ACHN (cell line): ENCODE measurements at places on chromosomes 16 and 17.

DNA sequence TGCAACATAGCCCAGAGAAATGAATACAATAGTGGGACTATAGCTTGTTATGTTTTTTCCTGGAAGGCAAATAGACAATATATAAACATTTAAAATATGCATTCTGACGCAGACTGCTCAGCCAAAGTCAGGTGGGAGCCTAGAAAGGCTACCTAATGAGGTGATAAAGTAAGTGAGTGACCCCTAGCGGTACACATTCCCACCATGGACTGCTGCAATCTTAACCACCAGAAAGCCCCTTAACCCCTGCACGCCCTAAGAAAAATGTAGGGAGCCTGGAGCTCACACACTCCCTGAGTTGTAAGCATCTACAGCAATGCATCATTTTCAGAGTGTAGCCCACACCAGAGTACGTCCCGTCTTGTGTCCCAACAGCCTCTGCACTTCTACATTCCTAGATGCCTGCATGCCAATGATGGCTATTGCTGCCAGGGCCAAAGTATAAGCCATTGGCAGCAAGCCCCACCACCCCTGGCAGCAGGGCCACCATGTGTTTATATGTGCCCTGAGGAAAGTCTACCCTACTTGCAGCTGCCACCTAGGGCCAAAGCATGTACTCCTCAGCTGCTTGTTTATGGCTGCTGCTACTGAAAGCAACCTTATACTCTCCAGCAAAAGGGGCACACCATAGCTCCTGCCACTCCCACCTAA is 127.6 kb downstream of the KIF2B start:
- DNase-seq = no peak

DNA sequence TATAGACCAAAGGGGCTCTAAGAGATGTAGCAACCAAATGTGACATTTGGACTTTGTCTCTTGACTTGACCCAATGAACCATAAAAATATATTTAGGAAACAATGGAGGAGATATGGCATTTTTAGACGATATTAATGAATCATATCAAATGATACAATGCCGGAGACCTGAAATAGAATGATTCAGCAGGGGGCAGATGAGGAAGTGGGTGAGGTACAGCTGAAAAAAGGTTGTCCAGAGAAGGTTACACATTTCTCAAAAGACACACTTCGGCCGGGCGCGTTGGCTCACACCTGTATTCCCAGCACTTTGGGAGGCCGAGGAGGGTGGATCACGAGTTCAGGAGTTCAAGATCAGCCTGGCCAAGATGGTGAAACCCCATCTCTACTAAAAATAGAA is 16.5 kb upstream of the SNN start:
- no peak for DNase-seq

DNA sequence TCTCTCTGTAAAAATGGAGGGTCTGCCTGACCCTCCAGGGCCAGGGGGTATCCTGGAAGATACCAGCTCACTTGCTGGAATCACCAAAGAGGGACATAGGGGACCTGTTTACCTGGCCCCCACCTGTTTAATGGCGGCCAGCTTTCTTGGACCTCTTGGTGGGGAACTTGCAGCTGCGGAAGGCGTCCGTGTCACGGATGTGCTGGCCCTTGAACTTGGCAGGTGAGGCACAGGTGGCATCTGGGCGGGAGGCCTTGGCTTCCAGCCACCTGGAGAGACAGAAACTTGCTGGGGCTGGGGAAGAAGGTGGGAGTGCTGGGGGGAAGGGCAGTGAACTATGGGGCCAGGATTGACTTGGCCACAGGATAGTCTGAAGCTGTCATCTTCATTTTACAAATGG is 3.5 kb downstream of the CHAD start:
- DNase-seq = no peak

GRCh38 chr17:17217995-17218394 is 11.9 kb upstream of the PLD6 start:
- DNase-seq = no peak

DNA sequence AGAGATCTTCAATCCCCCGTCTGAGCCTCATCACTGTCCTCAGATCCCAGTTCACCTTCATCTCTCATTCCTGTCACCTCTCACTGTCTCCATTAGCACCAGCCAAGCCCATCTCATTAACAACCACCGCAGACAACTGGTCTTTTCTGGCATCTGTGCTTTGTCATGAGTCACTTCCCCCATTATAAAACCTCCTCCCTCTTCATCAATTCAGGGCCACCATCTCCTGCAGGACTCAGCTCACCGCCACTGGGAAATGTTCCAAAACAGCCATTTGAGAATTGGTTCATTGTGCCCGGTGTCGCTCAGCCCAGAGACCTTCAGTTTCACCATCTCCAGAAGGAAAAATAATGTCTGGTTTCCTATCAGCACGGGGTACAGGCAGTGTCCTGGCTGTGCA is 56.9 kb upstream of the TEKT3 start:
- no peak for DNase-seq

DNA sequence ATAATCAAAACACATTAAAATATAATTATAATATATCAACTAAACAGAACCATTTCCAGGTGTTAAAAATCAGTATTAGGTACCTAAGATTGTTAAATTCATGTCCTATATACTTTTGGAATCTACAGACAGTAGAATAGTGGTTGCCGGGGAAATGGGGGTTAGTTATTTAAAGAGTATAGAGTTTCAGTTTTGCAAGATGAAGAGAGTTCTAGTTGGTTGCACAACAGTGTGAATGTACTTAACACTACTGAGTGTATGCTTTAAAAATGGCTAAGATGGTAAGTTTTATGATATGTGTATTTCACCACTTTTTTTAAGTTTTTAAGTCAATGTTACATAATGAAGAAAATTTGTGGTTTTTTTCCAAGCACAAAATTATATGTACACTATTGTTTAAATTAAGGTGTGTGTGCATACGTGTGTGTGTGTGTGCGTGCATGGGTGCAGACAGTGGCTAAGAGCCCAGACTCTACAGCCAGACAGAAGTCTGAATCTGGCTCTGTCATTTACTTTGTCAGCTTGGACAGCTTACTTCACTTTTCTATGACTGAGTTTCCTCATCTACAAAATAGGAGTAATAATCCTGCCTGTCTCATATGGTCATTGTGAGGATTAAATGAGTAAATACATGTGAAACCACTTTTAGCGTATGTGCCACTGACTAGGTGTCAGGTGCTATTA is 25.3 kb upstream of the PHAF1 start:
- DNase-seq = no peak

DNA sequence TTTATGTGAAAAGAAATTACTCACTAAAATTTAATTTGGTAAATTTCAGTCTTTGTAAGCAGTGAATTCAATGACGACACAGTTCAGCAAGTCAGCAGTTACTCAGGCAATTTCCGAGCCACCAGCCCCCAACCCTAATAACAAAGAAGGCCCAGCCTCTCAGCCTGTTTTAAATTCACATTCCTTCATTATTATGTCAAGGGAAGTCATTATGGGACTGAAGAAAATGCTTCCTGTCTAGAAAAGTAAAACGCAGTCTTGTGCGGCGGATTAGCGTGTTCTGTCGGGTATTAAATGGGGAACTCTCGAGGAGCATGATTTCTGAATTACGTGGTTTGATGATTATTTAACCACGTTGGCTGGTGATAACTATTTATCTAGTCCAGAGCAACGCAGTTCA is 177.6 kb downstream of the AIPL1 start:
- DNase-seq = no peak

GRCh38 chr16:53899431-53899830 is 195.5 kb downstream of the FTO start:
- DNase-seq = no peak

GRCh38 chr17:62591333-62591732 is 36.1 kb upstream of the MRC2 start:
- DNase-seq = no peak

GRCh38 chr16:70453892-70454221 is 538 bp upstream of the FCSK start:
- DNase-seq = no peak

DNA sequence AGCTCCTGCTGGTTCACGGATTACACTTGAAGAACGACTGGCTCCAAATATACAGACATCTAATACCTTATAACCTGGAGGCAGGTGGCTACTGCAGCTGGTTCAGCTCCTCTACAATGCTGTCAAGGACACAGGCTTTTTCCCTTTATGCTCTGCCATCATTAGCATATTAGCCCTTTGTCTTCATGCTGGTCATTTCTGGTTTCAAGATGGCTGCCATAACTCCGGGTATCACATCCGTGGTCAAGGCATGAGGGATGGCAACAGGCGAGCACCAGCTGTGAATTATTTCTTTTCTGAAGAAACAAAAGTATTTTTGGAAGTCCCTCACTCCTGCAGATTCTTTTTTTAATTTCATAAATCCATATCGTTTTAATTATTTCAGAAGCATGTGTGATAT is 124.3 kb upstream of the MED13 start:
- no peak for DNase-seq

DNA sequence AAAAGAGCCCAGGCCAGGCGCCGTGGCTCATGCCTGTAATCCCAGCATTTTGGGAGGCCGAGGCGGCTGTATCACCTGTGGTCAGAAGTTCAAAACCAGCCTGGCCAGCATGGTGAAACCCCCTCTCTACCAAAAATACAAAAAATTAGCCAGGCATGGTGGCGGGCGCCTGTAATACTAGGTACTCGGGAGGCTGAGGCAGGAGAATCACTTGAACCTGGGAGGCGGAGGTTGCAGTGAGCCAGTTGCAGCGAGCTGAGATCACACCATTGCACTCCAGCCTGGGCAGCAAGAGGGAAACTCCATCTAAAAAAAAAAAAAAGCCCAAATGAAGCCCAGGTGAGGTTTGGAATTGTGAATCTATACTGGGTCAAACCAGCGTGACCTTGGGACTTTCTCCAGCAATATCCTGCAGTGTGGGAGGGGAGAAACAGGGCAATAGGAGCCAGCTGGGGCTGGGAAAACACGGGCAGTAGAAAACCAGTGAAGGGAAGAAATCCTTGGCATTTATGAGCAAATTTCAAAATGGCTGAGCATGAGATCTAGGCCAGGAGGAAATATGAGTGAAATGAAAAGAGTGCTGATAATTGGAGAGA is 8.2 kb upstream of the DHX8 start:
- no peak for DNase-seq

DNA sequence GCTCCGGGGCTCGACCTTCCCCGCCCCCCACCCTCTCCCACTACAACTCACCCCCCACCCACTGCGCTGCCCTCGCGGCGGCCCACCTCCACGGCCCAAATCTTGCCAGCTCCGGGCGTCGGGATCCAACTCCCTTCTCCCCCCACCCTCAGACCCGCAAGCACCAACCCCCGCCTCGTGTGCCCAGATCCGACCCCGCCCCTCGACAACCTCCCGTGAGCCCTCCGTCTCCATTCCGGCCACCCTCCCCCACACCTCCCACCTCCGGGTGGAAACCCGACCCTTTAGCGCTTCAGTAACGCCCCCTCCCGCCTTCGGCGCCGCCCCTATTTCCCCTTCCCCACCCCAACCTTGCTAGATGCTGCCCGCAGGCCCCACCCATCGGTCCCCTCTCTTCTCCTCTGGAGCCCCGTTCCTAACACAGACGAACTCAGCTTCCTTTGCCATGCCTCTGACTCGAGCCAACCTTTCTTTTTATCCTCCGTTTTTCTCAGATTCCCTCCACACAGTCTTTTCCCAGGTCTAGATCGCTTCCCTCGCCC is 717 bp downstream of the UBE2Z start:
- peak; percentile 92 for DNase-seq

DNA sequence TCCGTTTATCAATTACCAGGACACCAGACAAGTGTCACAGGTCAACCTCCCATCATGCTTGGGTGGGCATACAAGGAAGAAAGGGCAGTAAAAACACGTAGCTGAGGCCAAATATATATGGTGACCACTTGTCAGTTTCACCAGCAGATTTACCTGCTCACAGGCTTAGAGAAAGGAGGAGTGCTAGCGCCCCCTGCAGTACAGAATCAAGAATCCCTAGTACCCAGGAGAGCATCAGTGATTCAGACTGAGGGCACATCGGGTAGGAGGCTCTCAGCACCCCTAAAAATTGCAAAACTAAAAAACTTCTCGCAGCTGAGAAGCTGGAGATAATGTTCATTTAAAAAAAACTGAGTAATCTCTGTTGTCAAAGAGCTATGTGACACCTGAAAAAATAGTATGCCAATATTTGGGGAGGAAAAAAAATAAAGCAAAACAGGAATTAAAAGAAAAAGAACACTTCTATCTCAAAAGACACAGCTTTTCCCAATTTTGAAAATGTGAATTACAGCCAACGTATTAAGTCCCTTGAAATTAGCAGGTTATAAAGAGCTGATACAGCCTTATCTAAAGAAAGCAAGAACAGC is 21.2 kb upstream of the MON1B start:
- peak; percentile 69 for DNase-seq

DNA sequence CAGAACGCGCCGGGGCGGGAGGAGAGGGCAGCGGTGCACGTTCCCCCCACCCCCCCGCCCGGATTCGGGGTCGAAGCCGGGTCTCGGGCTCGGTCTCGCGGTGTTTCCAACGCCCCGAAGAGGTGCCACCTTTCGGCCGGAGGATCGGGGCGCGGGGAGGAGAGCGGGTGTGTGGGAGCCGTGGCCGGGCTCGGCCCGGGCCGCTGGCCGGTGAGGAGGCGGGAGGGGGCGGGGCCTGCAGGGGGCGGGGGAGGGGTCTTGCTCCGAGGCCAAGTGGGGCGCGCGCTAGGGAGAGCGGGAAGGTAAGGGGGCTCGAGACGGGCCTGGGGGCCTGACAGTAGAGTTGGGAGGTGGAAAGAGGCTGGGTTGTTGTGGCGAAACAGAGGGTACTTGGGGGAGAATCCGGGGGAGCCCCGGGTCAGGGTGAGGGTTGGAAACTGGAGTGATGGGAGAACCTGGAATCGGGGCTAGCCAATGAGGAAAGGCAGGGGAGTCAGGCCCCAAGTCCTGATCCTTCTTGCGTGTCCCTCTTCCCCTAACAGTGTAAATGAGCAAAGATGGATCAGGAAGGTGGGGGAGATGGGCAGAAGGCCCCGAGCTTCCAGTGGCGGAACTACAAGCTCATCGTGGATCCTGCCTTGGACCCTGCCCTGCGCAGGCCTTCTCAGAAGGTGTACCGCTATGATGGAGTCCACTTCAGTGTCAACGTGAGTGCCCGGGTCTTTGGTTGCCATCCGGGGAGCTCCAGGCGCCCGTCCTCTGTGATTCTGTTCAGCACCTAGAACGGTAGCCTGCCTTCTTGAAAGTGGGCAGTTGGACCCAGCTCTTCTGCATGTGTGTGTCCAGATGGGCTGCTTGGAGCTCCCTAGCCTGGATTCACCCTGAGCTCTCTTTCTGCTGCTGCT is 873 bp downstream of the SETD1A start:
- peak; percentile 88 for DNase-seq
